Urinary bladder (tissue), 4 donors: ENCODE measurements at places on chromosomes 4 and X. TPM values are rescaled to one million over a fixed set of nuclear protein-coding genes. Genes with fewer than 3 reads are reported as not detected.

Gene ANTXR2
- 133 TPM for polyA plus RNA-seq

Gene DDIT4L
- polyA plus RNA-seq: 1.5 TPM

Gene PFKFB1
- 0.23 TPM for polyA plus RNA-seq

Gene USP17L26
- polyA plus RNA-seq: not detected

Gene UGT2B10
- 0.09 TPM for polyA plus RNA-seq

Gene ADGRG2
- 2.4 TPM for polyA plus RNA-seq

Gene SH3RF1
- polyA plus RNA-seq: 7.7 TPM

Gene PDLIM3
- polyA plus RNA-seq: 358 TPM

Gene SPANXN3
- not detected for polyA plus RNA-seq

Gene GC
- polyA plus RNA-seq: 1.5 TPM

Gene PDE6B
- polyA plus RNA-seq: 4.1 TPM

Gene TXK
- 0.89 TPM for polyA plus RNA-seq

Gene DCLK2
- polyA plus RNA-seq: 6.2 TPM

Gene GAGE12D
- not detected for polyA plus RNA-seq

Gene PARM1
- 81.3 TPM for polyA plus RNA-seq

DNA sequence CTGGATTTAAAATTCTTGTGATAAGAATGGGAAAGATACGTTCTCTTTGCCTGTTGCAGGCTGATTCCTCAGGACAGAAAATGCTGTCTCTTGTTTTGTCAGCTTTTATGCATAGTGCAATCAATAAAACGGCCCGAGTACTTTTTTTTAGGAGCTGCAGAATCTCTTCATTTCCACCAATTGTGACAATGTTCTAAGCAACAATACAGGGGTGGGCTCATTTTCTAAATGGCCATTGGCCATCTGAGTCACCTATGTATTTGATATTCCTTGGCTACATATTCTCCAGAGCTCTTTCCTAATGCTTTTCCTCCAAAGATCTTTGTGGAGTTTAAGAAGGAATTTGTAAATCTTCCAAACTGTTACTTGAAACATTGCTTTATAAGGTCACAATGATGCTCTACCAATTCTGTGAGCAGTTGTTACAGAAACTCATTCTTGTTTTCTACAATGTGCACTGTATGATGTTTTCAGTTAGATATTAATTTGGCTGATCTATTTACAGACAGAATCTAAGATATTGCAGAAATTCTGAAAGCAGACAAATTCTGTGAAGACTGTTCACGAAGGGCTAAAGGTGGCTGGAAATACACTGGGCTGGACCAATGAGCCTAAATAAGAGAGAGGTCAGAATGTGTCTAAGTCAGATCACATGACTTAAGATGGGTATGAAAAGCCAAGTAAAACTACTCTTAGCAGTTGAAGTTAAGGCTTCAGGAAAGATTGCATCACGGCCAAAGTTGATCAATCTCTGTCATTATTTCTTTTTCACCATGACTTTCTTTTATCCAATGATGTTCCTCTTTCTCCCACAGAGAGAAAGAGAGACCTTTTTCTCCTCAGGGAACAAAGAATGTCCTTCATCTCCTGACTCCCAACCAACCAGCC is 33.4 kb downstream of the TAPT1 start:
- no peak for DNase-seq

- DNase-seq: no peak
These were observed 10.0 kb upstream of the SPP1 start for GRCh38 chr4:87965501-87965975.

- no peak for DNase-seq
These were observed 242.8 kb upstream of the JADE1 start for GRCh38 chr4:128566693-128567092.

- peak; percentile 74 for DNase-seq
These were observed 41.0 kb downstream of the FNIP2 start for GRCh38 chr4:158809611-158810486.

DNA sequence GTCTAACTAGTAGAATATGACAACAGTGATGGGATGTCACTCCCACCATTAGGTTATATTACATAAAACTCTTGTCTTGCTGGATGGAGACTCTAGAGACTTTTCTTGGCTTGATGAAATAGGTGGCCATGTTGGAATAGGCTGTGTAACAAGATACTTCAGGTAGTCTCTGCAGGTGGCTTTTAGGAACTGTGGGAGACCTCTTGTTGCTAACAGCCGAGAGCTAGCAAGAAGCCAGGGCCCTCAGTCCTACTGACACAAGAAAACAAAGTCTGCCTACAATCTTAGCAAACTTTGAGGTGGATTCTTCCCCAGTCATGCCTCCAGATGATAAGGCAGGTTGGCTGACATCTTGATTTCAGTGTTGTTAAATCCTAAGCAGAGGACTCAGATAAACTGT is 72.5 kb downstream of the GNL3L start:
- no peak for DNase-seq

- no peak for DNase-seq
These were observed 125.1 kb downstream of the CAMK2D start for GRCh38 chr4:113636438-113636818.

DNA sequence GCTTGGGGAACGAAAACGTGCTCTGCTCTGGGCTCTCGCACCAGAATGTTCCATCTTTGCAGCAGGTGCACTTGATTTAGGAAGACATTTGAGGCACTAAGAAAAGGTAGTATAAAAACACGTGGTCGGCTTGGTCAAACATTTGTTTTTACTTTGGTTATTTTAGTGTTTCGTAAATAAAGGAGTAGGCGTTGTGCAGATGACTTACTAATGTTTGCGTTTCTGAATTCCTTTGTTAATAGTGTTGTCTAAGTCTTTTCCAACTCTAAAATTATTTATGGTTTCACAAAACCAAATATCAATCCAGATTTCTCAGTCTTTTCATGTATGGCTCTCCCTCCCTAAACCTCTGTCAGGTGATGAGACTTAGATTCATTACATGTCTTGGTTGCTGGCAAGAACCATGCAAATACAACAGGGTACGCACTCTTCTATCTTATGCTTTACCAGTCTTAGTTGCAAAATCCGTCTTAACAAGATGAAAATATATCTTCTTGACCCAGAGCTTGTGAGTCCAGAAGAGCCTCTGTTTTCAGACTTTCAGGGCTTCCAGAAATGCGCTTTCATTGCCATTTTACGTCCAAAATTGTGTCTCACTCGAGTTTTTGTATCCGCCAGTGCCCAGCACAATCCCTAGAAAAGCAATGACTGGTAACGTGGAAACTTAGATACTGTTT is 686 bp downstream of the MTHFD2L start:
- DNase-seq: no peak

DNA sequence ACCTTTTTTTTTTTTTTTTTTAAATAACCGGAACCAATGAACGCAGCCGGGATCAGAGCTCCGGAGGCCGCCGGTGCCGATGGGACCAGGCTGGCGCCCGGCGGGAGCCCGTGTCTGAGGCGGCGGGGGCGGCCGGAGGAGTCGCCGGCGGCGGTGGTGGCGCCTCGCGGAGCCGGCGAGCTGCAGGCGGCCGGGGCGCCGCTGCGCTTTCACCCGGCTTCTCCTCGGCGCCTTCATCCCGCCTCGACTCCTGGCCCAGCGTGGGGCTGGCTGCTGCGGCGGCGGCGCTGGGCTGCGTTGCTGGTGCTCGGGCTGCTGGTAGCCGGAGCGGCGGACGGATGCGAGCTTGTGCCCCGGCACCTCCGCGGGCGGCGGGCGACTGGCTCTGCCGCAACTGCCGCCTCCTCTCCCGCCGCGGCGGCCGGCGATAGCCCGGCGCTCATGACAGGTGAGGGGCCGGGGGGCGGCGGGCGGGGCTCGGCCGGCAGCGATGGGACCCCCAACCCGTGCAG is 337 bp downstream of the STIM2 start:
- no peak for DNase-seq

DNA sequence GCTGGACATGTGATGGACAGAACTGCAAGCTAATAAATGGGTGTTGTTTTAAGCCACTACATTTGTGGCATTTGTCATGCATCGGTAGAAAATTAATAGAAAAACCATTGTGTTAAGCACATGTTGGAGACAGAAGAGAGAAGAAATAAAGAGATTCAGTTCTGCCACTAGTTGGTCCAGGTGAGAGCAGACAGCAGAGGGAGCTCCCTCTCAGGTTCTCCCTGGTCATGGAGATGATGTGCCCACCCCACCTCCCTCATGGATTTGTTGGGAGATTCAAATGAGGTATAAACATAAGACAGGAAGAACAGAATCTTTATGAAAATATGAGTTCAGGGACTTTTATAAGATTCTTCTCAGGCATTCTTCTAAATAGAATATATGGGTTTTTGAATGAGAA is 36.8 kb upstream of the OCIAD2 start:
- DNase-seq: no peak

GRCh38 chrX:55120761-55121358 is 32.0 kb downstream of the PAGE2 start:
- DNase-seq: no peak

- DNase-seq: no peak
These were observed 70.8 kb downstream of the ANXA3 start for GRCh38 chr4:78622253-78622979.

GRCh38 chrX:14030174-14030530 is 460 bp upstream of the GEMIN8 start:
- no peak for DNase-seq

GRCh38 chr4:55186123-55186522 is 60.7 kb upstream of the KDR start:
- DNase-seq: no peak

GRCh38 chr4:154569028-154569427 is 6.2 kb downstream of the FGB start:
- DNase-seq: no peak

- no peak for DNase-seq
These were observed 18.6 kb downstream of the C4orf51 start for GRCh38 chr4:145698507-145698906.

DNA sequence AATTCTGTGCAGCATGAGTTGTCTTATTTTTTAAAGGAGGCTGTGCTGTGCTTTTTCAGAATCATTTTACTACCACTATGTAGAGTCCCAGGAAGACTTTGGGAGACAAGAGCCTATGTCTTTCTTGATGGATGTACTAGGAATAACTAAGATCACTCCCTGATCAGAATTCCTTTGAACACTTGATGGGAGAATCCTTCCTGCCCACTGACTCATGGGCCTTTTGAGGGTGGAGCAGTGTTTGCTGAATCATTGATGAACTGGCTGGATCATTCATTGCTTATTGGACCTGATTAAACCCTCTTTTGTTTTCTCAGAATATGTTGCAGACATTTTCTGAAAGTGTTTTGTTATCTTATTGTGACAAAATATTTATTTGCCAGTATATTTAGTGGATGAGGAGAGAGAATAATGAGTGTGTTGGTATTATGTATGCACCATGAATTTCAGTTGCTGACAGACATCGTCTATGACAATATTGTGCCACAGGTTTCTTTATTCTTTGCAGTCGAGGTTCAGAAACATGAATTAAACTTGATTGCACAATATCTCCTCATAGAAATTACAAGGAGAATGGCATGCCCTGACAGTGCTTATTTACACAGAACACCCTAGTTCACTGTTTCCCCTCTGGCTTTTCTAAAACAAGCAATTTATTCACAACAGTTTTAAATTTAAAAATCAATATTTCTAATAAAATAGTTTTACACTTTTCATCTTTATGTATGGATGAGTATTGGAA is 36.3 kb downstream of the POU4F2 start:
- no peak for DNase-seq

- no peak for DNase-seq
These were observed 2.2 kb downstream of the SRP72 start for GRCh38 chr4:56469489-56470210.

DNA sequence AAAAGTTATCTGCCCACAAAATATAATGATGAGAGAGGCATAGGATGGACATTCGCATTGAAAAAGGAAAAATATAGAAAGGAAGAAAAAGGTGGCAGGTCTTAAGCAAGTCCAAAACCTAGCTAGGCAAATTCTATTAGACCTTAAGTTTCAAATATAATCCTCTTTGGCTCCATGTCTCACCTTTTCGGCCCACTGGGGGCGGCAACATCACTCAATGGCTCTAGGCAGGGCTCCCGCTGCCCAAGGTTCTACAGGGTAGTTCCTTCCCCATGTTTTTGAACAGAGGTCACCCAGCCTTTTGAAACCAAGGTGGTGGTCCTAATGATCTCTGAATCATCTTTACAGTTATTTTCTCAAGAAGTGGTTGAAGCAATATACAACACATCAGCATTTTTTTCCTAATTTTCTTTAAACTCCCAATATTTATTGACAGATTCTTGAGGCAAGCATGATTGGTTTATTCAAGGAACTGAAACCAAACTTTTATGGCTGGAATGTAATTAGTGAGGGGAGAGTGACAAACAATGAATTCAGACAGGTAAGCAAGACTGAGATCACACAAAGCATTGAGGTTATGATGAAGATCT is 309.4 kb downstream of the ANTXR2 start:
- no peak for DNase-seq

- DNase-seq: no peak
These were observed 600.3 kb downstream of the SPRY1 start for GRCh38 chr4:123996718-123997510.

- no peak for DNase-seq
These were observed 288.7 kb upstream of the CTSO start for GRCh38 chr4:156242390-156242789.

- DNase-seq: no peak
These were observed 14.7 kb upstream of the CBR4 start for GRCh38 chr4:169024762-169025161.

- no peak for DNase-seq
These were observed 332.4 kb downstream of the SLC7A11 start for GRCh38 chr4:137909529-137910309.

GRCh38 chrX:73940893-73941470 is 363.0 kb upstream of the ZCCHC13 start:
- DNase-seq: no peak

GRCh38 chr4:139668036-139668435 is 2.4 kb downstream of the MGST2 start:
- no peak for DNase-seq

- no peak for DNase-seq
These were observed 494.1 kb downstream of the PRR32 start for GRCh38 chrX:127313635-127314034.

- DNase-seq: no peak
These were observed 21.5 kb downstream of the NAT8L start for GRCh38 chr4:2080429-2081300.

- no peak for DNase-seq
These were observed 556 bp upstream of the SMARCA5 start for GRCh38 chr4:143512978-143513313.

DNA sequence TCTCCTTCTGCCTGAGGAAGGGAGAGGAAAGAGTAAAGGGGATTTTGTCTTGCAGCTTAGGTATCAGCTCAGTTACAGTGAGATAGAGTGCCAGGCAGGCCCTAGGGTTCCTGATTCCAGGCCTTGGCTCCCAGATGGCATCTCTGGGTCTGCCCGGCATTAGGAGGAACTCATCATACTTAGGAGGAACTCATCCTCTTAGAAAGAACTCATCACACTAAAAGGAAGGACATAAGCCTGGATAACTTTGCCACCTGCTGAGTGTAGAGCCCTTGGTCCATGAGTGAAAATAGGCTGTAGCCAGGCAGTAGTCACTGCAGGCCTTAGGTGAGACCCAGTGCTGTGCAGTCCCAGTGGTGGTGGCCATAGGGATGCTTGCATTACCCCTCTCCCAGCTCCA is 367.1 kb downstream of the PACRGL start:
- DNase-seq: no peak

- no peak for DNase-seq
These were observed 2.7 kb downstream of the EFNB1 start for GRCh38 chrX:68831405-68832100.

GRCh38 chr4:126560794-126561193 is 1072.0 kb upstream of the INTU start:
- DNase-seq: no peak
